NCI-H146 (cell line): ENCODE measurements at places on chromosomes 12 and 14.

DNA sequence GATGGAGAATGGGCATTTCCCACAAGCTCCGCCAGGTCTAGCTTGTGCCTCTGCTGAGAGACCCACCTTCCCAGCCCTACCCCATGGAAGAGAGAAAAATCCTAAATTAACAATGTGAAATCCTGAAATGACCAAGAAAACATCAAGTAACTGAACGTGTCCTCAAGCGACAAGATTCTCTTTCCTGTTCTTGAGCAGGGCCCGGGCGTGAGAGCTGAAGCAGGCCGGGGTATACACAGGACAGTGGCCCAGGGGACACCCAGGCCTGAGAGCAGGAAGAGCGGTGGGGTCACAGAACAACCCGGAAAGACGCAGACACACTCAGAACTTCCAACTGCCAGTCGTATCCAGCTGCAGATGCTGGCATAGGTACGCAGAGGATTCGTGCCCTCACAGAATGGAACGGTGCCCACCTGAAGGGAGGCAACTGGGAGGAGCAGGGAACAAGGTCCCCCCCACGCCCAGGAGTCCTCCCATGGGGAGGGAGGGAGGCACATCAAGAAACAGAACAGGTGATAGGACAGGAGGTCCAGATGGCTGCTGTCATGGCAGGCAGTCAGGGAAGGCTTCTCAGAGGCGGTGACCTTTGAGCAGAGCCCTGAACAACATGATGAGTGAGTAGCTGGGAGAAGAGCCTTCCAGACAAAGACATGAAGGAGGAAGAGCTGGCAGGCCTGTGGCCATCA is 9.1 kb downstream of the RIMBP2 start:
- no peak for DNase-seq

DNA sequence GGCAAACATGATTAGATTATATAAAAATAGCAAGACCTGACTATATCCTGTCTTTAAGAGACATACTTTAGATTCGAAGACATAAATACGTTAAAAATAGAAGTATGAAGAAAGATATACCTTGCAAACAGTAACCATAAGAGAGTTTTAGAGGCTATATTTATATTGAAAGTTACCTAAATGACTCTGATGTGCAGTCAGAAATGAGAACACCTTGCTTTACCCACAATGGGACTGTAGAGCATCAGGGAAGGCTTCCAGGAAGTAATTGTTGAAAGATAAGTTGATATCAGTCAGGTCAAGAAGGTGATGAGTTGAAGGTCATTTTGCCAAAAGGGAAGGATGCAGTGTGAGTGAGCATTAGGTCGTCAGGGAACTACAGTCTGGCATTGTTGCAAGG is 110.2 kb downstream of the NEDD1 start:
- no peak for DNase-seq

DNA sequence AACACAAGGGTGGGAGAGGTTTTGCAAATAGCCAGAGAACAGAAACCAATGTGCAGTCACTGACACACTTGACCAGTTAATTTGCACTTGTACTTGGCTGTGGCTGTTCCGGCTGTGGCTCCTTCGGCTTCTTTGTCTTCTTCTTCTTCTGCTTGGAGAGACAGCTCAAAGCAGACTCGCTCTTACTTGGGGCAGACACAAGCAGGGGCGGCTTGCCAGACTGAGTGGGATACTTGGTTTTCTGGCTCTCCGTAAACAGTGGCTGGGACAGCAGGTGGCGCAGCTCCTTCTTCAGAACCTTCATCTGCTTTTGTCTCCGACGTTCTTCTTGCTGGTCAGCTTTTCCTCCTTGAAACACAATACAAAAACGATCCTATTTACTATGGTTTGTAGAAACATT is 25.0 kb downstream of the OTUB2 start:
- no peak for DNase-seq

GRCh38 chr12:83183132-83183531 is 496.4 kb downstream of the TMTC2 start:
- no peak for DNase-seq

DNA sequence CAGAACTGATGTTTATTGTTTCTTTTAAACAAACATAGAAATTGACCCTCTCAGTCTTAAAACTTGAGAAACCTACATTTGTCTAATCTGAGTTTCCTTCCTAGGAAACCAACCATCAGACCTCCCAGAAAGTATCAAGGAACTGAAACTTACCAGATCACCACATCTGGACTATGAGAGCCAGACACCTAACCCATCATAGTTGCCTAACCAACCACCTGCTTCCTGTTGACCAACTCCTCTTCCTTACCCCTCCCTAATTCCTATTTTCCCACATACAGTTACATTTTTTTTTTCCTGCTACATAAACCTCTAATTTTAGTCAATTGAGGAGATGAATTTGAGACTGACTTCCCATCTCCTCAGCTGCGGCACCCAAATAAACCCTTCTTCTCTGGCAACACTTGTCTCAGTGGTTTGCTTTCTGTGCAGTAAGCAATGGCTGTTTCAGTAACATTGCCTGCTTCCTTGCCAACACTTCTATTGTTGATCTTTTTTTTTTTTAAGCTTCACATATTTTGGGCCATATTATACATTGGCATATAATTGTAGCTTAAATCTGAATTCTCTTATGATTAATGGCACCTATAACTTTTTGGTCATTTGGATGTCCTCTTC is 34.3 kb downstream of the KLRD1 start:
- no peak for DNase-seq

DNA sequence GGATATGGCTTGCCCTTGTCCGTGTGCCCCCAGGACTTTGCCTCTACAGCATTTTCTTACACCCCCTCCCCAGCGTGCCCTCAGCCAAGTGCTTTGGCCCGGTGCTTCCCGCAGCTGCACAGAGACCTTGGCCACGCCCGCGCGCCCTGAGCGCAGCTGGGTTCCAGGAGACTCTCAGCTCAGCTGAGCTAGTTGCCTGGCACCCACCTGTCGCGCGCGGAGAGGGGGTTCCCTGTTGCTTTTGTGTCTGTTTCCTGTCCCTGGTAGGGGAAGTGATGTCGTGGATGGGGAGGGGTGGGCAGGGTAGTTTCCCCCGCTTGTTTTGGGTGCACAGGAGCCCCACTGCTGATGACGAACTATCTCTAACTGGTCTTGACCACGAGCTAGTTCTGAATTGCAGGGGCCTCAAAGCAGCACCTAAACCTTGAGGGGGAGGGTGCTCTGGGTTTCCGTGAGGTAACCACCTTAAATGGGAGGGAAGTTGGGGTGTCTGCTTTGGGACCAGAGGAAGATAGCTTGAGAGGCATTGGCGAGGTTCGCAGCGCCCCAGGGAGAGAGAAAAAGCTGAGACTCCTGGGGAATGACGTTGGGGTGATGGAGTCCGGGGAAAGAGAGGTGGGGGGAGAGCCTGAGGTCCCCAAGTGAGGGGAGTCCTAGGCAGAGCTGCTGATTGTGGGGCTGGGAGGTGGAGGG is 1.5 kb downstream of the DIO3 start:
- DNase-seq = no peak

DNA sequence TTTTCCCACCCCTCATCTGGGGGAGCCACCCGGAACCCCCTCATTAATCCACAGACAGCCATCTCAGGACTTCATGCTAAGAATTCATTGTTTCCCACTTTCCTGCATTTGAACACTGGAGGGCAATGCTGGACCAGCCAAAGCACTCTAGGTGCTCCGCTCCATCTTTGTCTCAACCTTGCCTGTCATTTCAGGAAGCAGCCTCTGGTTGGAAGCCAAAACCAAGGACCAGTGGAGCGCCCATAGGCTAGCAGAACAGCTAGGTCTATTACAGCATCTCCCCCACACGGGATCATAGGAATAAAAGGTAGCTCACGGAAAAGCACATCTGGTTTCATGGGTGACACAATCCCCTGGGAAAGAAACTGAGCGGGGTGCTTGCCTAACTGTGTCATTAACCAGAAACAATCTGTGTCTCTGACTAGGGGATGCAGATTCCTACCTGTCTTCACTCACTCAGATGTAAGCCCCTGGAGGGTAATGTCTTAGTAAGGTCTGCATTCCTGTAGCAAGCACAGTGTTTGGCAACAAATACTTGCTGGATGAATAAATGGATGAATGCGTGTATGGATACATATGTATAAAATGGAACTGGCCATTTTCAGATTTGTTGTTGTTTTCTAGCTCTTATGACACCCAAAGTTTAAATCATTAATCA is 197.0 kb downstream of the DAD1 start:
- no peak for DNase-seq

DNA sequence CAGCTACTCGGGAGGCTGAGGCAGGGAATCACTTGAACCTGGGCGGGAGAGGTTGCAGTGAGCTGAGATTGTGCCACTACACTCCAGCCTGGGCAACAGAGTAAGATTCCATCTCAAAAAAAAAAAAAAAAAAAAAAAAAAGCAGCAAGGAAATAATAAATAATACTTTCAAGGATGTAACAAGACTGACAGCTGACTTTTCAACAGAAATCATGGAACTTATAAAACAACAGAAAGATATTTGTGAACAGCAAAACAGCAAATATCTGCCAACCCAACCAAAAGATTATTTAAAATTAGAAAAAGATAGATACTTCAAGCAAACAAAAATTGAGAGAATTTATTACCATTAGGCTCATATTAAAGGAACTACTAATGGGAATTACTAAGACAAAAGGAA is 115.1 kb downstream of the TSHR start:
- DNase-seq = no peak

DNA sequence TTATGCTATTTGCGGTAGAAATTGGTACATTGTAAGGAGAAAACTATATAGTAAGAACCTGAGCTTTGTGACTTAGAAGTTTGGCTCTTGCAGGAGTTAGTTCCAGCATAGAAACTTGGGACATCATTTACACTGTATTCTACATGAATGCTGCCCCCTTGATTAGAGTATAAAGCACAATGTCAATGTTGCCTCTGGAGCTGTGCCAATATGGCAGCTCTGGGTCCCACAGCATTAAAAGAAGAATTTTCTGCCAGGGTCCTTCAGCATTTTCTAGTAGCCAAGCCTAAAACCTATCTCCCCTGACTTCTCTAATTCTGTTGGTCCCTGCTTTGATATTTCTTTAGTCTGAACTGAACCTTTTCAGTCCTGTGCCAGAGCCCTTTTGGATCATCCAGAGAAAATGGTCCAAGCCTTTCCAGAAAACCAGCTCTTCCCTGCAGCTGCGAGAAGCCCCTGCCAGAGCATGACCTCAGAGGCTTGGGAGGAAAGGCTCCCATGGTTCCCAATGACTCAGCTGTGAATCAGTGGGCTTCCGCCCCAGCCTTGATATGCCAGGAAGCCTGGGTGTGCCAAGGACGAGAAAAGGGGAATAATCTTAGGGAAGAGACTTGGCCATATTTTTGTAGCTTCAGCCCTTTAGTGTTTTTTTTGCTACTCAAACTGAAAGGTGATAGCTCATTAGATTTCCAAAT is 43.2 kb downstream of the PLEKHG7 start:
- no peak for DNase-seq

- DNase-seq = no peak
These were observed 8.8 kb upstream of the TRAF3 start for GRCh38 chr14:102768223-102769048.

GRCh38 chr12:94844452-94844851 is 159.0 kb downstream of the NDUFA12 start:
- DNase-seq = no peak

- DNase-seq = no peak
These were observed 2.5 kb upstream of the SOS2 start for GRCh38 chr14:50233951-50234250.

GRCh38 chr14:68028075-68028474 is 208.5 kb downstream of the RAD51B start:
- DNase-seq = no peak

DNA sequence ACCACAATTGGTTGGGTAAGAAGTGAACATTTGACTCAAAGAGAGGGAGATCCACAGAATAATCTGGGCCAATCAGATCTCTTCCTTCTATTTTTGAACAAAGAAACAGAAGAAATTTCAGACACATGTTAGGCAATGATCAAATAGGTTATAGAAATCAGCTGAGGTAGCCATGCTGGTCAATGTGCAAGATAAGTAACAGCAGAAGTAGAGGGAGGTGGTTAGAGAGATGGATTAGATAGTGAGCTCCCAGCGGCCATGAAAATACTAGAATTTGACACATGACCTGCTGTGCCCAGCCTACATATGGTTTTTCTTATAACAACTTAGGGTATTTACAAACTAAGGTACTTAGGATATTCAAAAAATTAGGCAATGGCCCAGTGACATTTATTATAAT is 230.9 kb upstream of the ARID2 start:
- DNase-seq = no peak
